ENCODE measurements at places on chromosomes 6 and 20. TPM values are rescaled to one million over a fixed set of nuclear protein-coding genes. Genes with fewer than 3 reads are reported as not detected.

The TRAPPC3L gene
- not detected for total RNA-seq

The MAP3K7 gene
- 35.2 TPM for total RNA-seq

The TFAP2D gene
- total RNA-seq: not detected

The MYLK4 gene
- total RNA-seq: 0.07 TPM

The KIFC1 gene
- total RNA-seq: 101 TPM

The SUMO4 gene
- 0.87 TPM for total RNA-seq

The C6orf58 gene
- not detected for total RNA-seq

The FOXP4 gene
- total RNA-seq: 11.5 TPM

The THEMIS gene
- not detected for total RNA-seq

The MRPS10 gene
- 60.9 TPM for total RNA-seq

The GCLC gene
- 37.4 TPM for total RNA-seq

The FABP7 gene
- 0.28 TPM for total RNA-seq

The DPM1 gene
- total RNA-seq: 60.8 TPM

The PRSS16 gene
- total RNA-seq: 5.0 TPM

The GTSF1L gene
- not detected for total RNA-seq

The GMPR gene
- 5.1 TPM for total RNA-seq

The ERGIC3 gene
- 213 TPM for total RNA-seq

The HLA-DOB gene
- total RNA-seq: not detected

The TFAP2C gene
- total RNA-seq: 38.4 TPM

The PLAGL1 gene
- 0.07 TPM for total RNA-seq

The EYA4 gene
- total RNA-seq: 0.10 TPM

The ZFP64 gene
- 27.0 TPM for total RNA-seq

The ESR1 gene
- under 0.01 TPM for total RNA-seq

The OOEP gene
- not detected for total RNA-seq

The E2F1 gene
- 57.8 TPM for total RNA-seq

The SALL4 gene
- total RNA-seq: 127 TPM

The NFATC2 gene
- total RNA-seq: 0.28 TPM

The HLA-DQB1 gene
- under 0.01 TPM for total RNA-seq

The GPR63 gene
- 6.2 TPM for total RNA-seq

The KIF25 gene
- total RNA-seq: 0.15 TPM

The SNAP91 gene
- total RNA-seq: 0.67 TPM

The TRIM10 gene
- total RNA-seq: not detected

The CCDC28A gene
- 9.9 TPM for total RNA-seq

All from H7 (cell line).